ENCODE measurements at places on chromosomes 12 and 14. TPM values are rescaled to one million over a fixed set of nuclear protein-coding genes. Genes with fewer than 3 reads are reported as not detected.

SLC6A15 gene
- total RNA-seq = 0.07 TPM

CRIP1 gene
- 260 TPM for total RNA-seq

RILPL1 gene
- 11.8 TPM for total RNA-seq

DACT1 gene
- total RNA-seq = 1.6 TPM

ZNF839 gene
- 17.7 TPM for total RNA-seq

DNA sequence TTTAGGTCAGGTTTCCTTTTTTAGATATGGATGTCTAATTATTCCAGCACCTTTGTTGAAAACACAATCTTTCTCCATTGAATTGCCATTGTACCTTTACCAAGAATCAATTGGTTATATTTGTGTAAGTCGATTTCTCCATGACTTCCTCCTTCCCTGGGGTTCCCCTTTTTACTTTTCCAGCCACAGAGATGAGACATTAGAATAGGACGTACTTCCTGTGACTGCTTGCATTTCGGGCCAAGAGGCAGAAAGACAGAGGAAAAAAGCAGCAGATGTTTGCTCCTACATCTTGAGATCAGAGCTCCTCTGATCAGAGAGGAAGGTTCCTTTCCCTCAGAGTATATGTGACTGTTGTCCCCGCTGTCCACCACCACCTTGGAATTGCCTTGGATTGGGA lies 453.7 kb upstream of the RGS6 start:
- H3K27ac ChIP-seq = no peak overlapping the region
- no peaks in the 10 kb centered on the region for H3K27me3 ChIP-seq
- no peak for DNase-seq
- H3K36me3 ChIP-seq = no peaks in the 10 kb centered on the region

DNA sequence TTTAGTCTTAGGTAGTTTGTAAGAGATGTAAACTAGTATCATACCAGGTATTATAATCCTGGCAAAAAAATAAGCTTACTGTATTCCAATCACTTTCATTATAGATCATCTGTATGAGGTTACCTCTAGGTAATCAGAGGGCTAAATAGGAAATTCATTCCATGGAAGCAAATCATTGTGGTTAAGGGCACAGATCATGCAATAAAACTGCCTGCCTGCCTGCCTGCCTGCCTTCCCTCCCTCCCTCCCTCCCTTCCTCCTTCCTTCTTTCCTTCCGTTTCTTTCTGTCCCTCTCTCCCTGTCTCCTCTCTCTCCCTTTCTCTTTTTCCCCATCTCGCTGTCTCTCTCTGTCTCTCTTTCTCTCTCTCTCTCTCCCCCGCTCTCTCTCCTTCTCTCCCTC lies 3.2 kb upstream of the CLEC9A start:
- no peak overlapping the region for H3K27ac ChIP-seq
- no peaks in the 10 kb centered on the region for H3K36me3 ChIP-seq
- no peak for DNase-seq
- H3K27me3 ChIP-seq = peaks cover 11% of the 10 kb centered on the region

DNA sequence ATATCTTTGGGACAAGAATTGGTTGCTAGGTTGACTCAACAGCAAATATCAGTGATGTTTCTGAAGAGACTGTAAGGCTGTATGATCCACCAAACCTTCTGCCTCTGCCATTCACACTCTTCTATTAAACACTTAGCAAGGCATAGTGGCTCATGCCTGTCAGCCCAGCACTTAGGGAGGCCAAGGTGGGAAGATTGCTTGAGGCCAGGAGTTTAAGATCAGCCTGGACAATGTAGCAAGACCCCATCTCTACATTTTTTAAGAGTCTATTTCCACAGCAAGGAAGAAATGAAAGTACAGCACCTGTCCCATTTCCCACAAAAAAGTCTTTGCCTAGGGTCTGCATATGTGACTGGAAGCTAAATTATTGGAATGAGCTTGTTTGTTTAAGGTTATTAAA lies 7.8 kb downstream of the ARG2 start:
- DNase-seq = no peak
- H3K27me3 ChIP-seq = no peaks in the 10 kb centered on the region
- no peak overlapping the region for H3K27ac ChIP-seq
- H3K4me3 ChIP-seq = no peak overlapping the region

ACSS3 gene
- total RNA-seq = 0.30 TPM

GRCh38 chr14:73143003-73143402 lies 6.7 kb downstream of the PSEN1 start:
- no peak overlapping the region for H3K27ac ChIP-seq
- H3K36me3 ChIP-seq = peaks cover under 1% of the 10 kb centered on the region
- no peak for DNase-seq
- no peaks in the 10 kb centered on the region for H3K27me3 ChIP-seq

GRCh38 chr14:66425402-66425801 lies 60.8 kb upstream of the CCDC196 start:
- no peak overlapping the region for H3K4me3 ChIP-seq
- H3K4me1 ChIP-seq = no peaks in the 10 kb centered on the region
- no peaks in the 10 kb centered on the region for H3K36me3 ChIP-seq
- DNase-seq = no peak

DNA sequence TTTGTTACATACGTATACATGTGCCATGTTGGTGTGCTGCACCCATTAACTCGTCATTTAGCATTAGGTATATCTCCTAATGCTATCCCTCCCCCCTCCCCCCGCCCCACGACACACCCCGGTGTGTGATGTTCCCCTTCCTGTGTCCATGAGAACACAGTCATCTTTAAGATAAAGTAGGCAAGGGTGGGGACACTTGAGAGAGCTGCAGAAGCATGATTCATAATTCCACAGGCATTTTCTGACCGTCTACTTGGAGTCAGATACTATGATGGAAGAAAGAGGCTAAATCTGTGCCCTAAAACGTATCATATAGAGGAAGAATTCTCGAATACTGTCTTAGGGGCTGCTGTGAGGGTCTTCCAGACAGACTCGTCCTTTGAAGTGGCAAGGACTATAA lies 145.9 kb upstream of the VASH1 start:
- no peak for DNase-seq
- no peak overlapping the region for H3K27ac ChIP-seq
- H3K27me3 ChIP-seq = peaks cover 20% of the 10 kb centered on the region
- no peaks in the 10 kb centered on the region for H3K4me1 ChIP-seq
- H3K36me3 ChIP-seq = no peaks in the 10 kb centered on the region

DNA sequence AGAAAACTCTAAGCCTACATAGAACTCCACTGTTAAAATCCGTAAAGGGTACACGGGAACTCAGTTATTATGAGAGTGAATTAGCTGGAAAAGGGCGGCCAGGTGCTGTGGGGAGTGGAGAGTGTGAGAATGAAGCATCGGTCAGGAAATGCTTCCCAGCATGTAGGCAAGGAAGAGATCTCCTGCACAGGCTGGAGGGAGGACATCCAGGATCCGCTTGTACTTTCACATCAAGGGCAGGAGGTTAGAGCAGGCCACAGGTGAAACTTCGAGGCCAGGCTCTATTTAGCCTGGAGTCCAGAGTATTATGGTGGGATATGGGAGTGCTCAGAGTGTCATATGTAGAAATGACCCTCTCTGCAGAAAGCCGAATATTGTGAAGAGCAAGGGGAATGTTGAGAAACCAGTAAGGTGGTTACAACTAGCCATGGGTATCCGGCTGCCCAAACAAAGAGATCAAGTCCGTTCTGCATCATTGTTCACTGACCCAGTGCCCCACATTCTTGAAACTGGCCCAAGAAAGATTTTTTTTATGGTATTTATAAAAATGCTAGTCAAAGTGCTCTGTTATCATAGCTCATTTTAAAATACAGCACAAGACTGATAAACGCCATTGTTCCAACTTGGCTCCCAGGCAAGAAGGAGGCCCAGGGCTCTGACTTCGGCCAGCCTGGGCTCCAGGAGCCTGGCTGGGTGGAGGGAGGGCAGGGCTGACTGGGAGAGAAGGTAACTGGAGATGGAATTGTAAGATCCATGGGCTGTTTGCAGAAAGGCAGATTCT lies 79.4 kb upstream of the HIF1A start:
- H3K4me3 ChIP-seq = no peak overlapping the region
- DNase-seq = no peak
- no peak overlapping the region for H3K27ac ChIP-seq
- peaks cover 2% of the 10 kb centered on the region for H3K4me1 ChIP-seq
- no peaks in the 10 kb centered on the region for H3K27me3 ChIP-seq

LTBP2 gene
- 1.5 TPM for total RNA-seq

GRCh38 chr12:109445191-109445609 lies 31.9 kb downstream of the KCTD10 start:
- no peaks in the 10 kb centered on the region for H3K27me3 ChIP-seq
- H3K4me3 ChIP-seq = no peak overlapping the region

GRCh38 chr12:113180333-113180732 lies 4.9 kb downstream of the DDX54 start:
- H3K27me3 ChIP-seq = no peaks in the 10 kb centered on the region
- peaks cover 27% of the 10 kb centered on the region for H3K36me3 ChIP-seq
- H3K27ac ChIP-seq = no peak overlapping the region
- DNase-seq = no peak
- H3K4me3 ChIP-seq = no peak overlapping the region
- H3K4me1 ChIP-seq = peaks cover 5% of the 10 kb centered on the region

DNA sequence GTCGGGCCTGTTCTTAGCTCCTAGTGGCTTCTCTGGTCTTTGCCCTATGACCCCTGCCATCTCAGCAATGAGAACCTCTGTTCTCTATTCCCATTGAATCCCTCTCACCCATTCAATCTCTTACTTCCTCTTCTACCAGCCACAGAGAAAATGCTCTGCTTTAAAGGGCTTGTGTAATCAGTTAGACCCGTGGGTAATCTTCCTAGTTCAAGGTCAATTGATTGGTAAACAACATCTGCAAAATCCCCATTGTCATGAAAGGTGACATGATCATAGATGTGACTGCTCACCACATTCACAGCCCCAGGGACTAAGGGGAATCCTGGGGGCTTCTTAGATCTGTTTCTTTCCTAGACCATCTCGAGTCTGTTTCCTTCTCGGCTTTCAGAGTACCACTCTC lies 7.2 kb upstream of the CCDC197 start:
- H3K4me3 ChIP-seq = no peak overlapping the region
- H3K27ac ChIP-seq = no peak overlapping the region
- H3K36me3 ChIP-seq = no peaks in the 10 kb centered on the region
- H3K4me1 ChIP-seq = peaks cover 24% of the 10 kb centered on the region
- DNase-seq = no peak

- DNase-seq = no peak
- H3K27me3 ChIP-seq = peaks cover 15% of the 10 kb centered on the region
- no peaks in the 10 kb centered on the region for H3K36me3 ChIP-seq
- H3K4me3 ChIP-seq = no peak overlapping the region
- H3K27ac ChIP-seq = no peak overlapping the region
Measured at GRCh38 chr14:95664546-95664945, 21.7 kb upstream of the TCL1B start.

DNA sequence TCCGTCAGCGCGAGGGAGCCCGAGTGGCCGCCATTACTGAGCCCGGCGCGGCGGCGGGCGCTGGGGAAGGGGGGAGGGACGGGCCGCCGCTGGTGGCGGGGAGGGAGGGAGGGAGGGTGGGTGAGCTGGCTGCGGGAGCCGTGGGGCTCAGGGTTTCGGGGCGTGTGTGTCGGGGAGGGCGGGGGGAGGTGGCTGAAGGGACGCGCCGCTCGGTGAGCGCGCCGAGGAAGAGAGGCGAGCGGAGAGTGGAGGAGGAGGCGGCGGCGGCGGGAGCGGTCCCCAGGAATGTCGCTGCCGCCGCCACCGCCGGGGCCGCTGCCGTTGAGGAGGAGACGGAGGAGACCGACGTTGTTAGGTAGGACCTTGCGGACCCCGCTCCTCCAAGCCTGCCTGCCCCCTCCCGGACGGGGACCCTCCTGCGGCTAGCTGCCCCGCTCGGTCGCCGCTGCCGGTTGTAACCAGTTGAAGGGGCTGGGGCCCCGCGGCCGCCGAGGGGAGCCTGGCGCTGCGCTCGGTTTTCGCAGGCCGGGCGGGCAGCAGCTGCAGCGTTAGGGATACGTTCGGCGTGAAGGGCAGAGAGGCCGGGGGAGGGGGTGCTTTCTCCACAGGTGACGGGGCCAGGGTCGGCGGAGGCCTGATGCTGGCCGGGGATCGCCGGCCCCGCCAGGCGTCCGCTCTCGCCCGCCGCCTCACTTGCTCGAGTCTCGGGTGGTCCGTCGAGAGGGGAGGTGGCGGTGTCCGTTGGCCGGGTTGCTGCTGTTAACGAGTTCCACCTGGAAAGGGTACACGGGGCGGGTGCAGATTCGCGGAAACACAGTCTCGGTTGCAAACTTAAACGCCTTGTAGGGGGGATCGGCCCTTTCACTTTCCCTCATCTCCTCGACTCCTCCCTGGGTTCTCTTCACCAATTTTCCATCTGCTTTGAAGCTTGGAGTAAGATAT lies at the start of gene ARHGAP5:
TSS of gene ARHGAP5 (plus strand) at position 224 of the 942 bp plus-strand sequence. CDS start 13,366 bp downstream, outside the sequence.
- no peaks in the 10 kb centered on the region for H3K36me3 ChIP-seq
- peaks cover 20% of the 10 kb centered on the region for H3K4me1 ChIP-seq
- peak within 1 kb of the TSS; percentile 93 for H3K4me3 ChIP-seq
- no peaks in the 10 kb centered on the region for H3K27me3 ChIP-seq
- peak within 1 kb of the TSS; percentile 94 for H3K27ac ChIP-seq

- no peaks in the 10 kb centered on the region for H3K27me3 ChIP-seq
- no peak overlapping the region for H3K27ac ChIP-seq
- no peaks in the 10 kb centered on the region for H3K36me3 ChIP-seq
- H3K4me3 ChIP-seq = no peak overlapping the region
- H3K4me1 ChIP-seq = no peaks in the 10 kb centered on the region
Measured at GRCh38 chr12:47602949-47603558, 102.8 kb downstream of the RPAP3 start.

DNA sequence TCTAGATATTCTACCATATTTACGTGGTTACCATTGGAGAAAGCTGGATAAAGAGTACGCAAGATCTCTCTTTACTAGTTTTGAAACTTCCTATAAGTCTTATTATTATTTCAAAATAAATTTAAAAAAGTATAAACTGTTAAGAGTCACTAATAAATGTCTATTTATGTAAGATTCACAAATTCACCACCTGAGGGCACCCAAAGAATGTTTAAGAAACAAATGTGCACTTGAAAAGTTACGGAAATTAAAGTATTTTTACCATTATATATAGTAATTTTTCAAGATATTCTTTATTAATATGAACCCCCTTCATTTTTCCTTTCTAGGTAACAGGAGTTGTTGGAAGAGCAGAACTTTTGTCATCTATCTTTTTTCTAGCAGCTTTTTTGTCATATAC lies 11.9 kb downstream of the TMTC3 start:
- H3K36me3 ChIP-seq = no peaks in the 10 kb centered on the region
- H3K27me3 ChIP-seq = no peaks in the 10 kb centered on the region
- H3K4me1 ChIP-seq = no peaks in the 10 kb centered on the region
- no peak overlapping the region for H3K4me3 ChIP-seq
- H3K27ac ChIP-seq = no peak overlapping the region

PMEL gene
- 5.8 TPM for total RNA-seq

GRCh38 chr12:80498059-80498728 lies 54.2 kb downstream of the PTPRQ start:
- no peaks in the 10 kb centered on the region for H3K27me3 ChIP-seq
- no peaks in the 10 kb centered on the region for H3K4me1 ChIP-seq
- no peak for DNase-seq
- no peak overlapping the region for H3K4me3 ChIP-seq

PIK3C2G gene
- not detected for total RNA-seq

Measured in HCT116 (cell line).